OCI-M1 (cell line): ENCODE measurements at places on chromosomes 1 and 21.

DNA sequence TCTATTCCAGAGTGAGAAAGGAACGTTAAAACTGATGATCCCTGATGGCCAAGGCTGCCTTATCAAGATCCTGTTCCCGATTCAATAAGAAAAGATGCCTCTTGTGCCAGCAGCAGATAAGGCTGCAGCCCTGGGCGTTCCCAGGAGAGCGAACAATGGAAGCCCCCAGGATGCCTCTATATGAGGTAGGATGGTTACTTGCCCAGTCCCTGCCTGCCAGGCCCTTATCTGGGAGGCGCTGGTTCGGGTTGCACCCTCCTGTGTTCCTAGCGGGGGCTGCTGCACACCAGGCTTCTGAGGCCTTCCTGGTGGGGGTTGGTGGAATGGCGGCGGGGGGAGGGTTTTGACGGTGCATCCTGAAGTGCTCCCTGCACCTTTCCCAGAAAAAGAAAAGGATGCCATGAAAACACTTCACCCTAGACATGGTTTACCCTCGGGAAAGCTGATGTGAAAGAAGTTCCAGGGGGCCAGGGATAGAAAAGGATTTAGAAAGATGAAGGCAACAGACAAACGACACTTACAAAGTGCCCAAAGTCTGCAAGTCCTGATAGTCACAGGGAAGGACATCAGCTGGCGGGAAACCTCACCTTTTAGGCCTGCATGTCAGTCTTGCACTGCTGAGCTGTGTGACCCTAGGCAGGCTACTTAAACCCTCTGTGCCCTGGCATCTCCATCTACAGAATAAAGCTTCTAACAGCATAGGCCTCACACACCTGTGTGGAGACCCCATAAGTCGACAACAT is 100.3 kb downstream of the KCNJ15 start:
- DNase-seq, result no peak

GRCh38 chr1:116453481-116453880 is 80.4 kb downstream of the ATP1A1 start:
- DNase-seq, result no peak

DNA sequence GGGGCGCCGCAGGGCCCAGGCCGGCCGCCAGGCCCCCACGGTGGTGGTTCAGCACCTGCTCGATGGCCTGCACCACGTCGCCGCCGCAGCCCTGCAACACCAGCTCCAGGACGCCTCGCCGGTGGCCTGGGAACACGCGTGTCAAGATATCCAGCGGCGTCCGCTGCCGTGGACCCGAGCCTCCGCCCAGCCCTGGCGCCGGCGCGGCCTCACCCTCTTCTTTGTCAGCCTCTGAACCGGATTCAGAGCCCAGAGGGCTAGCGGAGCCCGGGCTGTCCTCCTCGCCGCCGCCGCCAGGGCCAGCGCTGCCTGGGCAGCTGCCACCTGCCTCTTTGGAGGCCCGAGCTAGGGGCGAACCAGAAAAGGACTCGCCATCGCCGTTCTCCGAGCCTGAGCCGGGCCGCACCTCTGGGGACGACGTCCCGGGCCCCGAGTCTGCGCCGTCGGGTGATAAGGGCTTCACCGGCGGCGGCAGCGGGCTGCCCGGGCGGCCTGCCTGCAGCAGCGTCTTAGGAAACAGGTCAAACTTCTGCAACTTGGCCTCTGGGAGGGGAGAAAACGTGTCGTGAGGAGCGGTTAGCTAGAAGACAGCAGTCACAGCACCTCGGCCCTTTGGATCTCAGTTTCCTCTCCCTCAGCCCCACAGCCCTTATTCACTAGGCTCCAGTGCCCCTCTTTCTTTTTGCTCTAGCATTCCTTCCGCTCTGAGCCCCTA is 3.9 kb downstream of the DMRTA2 start:
- no peak for DNase-seq

DNA sequence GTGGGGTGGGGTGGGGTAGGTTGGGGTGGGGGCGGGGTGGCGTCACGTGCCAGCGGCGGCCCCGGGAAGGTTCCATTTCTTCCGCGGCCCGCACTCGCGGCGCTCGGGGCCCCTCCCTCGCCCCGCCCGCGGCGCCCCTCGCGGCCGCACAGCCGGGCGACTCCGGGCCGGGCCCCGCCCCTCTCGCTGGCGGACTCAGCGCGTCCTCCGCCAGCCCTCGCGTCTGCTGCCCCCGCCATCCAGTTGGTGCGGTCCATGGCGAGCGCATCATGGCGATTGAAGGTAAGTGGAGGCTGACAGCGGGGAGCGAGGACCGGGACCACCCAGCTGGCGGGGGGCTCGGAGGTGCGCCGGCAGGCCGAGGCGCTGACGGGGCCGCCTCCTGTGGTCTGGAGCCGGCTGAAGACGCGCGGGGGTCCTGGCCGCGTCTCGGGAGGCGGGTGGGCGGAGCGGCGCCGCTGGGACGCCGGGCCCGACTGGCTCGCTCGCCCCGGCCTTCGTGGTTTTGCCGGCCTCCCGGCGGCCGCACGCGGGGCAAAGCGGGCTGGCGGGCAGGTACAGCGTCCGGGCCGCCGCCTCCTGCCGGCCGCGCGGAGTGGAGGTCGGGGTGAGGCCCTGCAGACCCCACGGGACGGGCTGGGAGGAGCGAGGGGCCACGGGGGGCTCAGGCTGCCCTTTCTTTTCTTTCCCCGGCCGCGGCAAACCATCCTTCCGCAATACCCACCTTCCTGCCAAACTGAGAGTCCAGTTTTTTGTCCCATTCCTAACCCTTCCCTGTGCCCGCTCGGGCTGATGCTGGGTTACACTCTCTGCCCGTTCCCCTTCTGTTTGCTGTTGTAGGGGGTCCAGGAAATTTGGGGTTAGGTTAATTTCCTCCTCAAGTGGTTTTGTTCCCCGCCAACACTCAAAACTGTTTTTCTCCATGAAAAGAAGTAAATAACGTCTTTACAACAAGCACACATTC is at the start of gene SYT14:
TSS of gene SYT14 (plus strand) at position 222 of the 964 bp plus-strand sequence. CDS start at position 270, 48 bp downstream.
- no peak for DNase-seq

GRCh38 chr1:22452481-22452957 is 868 bp downstream of the ZBTB40 start:
- DNase-seq, result peak; percentile 80

DNA sequence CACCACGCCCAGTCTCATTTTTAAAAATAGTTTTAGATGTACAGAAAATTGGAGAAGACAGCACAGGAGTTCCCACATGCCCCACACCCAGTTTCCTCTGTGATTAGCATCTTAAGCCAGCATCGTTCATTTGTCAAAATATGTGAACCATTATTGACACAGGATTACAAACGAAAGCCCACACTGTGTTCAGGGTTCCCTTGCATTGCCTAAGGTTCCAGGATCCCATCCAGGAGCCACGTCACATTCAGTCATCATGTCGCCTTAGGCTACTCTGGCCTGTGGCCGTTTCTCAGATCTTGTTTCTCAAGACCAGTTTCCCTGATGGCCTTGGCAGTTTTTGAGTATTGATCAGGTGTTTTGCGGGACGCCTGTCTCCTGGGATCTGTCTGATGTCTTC is 34.7 kb upstream of the TNFRSF1B start:
- DNase-seq, result no peak

DNA sequence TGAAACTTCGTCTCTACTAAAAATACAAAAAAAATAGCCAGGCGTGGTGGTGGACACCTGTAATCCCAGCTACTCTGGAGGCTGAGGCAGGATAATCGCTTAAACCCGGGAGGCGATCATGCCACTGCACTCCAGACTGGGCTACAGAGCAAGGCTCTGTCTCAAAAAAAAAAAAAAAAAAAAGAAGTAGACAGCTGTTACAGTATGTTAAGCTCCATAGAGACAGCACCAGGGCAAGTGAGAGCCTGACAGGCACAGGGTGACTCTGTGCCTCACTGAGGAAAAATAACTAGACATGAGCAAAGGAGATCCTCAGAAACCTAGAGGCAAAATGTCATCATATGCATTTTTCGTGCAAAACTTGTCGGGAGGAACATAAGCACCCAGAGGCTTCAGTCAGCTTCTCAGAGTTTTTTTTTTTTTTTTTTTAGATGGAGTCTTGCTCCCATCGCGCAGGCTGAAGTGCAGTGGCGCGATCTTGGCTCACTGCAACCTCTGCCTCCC is 9.0 kb upstream of the PRDX1 start:
- no peak for DNase-seq

- DNase-seq, result no peak
These were observed 4.3 kb downstream of the PAQR7 start for GRCh38 chr1:25871086-25871703.

DNA sequence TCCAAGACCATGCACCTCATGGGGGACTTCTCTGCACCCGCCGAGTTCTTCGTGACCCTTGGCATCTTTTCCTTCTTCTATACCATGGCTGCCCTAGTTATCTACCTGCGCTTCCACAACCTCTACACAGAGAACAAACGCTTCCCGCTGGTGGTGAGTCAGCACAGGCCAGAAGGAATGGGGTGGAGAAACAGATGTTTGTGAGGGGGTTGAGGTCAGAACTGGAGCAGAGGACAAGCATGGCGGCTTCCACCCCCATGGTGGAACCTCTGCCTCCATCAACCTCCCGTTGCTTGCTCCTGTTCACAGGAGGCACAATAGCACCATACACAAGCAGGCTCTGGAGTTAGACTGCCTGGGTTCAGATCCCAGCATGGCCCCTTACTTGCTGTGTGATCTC is 6.9 kb upstream of the ATXN7L2 start:
- DNase-seq, result no peak

DNA sequence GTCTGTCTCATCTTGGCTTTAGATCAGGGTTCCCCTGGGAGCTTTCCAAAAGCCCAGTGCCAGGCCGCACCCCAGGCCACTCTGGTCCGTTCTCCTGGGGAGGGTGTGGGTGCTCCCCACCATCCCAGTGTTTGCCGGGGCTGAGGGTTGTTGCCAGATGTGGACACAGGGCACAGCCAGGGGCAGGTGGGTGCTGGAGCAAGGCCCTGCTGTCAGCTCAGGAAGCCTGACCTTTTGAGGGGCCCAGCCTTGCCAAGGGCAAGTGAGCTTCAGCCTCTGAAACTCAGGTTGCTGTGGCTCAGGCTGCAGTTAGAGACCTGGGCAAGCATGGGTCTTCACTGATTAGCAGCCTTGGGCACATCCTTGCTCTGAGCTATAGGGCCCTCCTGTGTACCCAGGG is 22.8 kb upstream of the ZBTB21 start:
- DNase-seq, result no peak

DNA sequence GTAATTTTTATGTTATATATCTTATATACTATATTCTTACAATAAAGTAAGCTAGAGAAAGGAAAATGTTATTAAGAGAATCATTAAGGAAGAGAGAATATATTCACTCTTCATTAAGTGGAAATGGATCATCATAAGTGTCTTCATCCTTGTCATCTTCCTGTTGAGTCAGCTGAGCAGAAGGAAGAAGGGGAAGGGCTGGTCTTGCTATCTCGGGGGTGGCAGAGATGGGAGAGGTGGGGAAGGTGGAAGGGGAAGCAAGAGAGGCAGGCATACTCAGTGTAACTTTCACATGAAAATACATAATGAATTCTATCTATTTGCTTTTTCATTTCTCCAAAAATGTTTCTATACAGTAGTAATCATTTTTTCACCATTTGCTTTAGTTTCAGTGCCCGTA is 5.1 kb downstream of the DNASE2B start:
- no peak for DNase-seq

DNA sequence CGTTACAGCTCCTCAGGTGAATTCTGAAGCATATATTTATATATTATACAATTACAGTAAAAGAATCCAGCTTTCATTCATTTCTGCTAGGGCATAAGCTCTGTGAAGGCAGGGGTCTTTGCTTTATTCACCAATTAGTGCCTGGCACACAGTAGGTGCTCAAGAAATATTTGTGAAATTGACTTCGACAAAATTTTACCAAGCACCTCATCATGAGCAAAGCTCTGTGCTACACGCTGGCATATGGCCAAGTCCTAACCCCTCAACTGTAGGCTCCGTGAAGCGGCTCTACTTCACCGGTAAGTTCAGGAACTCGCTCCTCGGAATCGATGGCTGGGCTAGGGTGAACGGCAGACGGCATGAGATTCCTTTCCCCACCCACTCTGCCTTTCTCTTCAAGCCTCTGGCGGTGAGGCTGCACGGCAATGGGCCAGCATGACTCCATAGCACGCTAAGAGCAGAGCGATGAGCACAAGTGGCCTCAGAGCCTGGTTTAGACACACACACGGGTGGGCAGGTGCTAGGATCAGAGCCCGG is 8.7 kb downstream of the C1orf174 start:
- DNase-seq, result no peak

DNA sequence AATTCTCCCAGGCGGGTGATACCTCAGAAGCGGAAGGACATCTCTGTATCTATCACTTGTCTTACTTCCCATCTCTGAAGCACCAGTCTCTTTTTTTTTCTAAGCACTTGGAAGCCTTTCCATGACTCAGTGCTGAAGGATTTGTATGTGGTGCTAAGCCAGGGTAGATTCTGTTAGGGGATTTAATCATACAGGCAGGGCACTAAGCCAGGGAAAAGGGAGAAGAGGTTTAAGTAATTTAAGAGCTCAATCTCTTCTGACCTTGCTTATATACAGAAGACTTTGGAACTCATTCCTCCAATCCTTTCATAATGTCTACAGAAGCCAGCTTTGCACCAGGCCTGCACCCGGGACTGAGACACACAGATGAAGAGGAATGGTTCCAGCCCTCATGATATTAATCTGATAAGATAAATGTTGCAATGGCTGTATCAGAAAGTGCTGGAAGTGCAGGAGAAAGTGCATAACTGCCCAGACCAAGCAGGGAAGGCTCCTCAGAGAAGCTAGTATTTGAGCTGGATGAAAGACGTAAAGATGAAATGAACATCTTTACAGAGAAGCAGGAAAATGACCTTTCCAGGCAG is 11.0 kb downstream of the FAM163A start:
- no peak for DNase-seq

DNA sequence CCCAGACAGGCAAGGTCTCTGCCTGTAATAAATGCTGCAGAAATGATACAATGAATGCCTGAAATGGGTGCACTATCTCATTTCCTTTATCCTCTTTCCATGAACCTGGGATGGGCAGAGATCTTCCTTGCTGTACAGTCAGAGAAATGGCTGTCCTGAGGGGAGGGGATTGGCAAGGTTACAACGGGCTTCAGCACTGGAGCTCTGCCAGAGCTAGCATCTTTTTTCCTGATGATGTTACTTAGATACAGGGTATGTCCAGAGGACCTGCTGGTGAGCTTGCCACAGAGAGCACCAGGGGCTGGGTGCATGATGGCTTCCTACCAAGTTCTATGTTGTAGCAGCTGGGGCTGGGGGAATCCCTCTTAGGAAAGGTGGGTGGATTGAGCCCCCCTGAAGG is 115.1 kb downstream of the PLXNA2 start:
- DNase-seq, result no peak

DNA sequence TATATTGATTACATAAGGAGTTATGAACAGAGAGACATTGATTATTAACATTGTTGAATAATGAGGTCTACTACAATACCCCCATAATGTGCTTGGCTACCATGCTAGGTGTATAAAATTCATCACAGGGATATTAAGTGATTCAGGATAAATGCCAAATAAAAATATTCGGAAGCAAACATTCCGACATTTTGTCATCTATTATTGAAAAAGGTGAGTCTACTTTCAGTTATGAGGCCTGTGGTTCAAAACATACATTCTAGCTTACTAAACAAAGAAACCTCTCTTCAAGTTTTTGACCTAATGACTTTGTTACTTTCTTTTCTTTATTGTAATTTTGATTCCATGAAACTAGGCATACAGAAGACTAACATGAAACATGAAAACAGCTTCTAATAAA is 190.3 kb upstream of the GREM2 start:
- no peak for DNase-seq

- no peak for DNase-seq
These were observed 23.1 kb upstream of the RGS4 start for GRCh38 chr1:163046071-163046470.
